ENCODE measurements at places on chromosomes 5 and 9.

GRCh38 chr9:106393226-106393625 is 469.7 kb upstream of the ZNF462 start:
- no peak for DNase-seq

- DNase-seq: no peak
Measured at GRCh38 chr5:8561224-8561840, 692.4 kb downstream of the MTRR start.

GRCh38 chr5:127562252-127562651 is 44.8 kb downstream of the PRRC1 start:
- no peak for DNase-seq

DNA sequence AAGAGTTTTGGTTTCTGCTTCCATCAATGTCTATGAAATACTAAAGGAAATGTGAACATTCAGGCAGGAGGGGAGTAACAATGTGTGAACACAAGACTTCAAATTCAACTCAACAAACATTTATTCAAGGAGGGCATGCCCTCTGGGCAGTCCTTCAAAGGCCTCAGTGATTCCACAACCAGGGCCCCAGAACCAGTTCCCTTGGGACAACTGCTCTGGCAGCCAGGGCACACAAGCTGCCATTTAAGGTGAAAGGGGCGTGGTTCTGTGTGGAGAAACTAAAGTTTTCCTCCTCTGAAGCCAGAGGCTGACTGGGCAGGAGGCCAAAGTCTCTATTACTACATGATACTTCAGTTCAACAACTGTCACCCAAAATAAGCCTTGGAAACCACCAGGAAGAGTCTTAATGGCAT is 3.2 kb downstream of the RBM18 start:
- peak; percentile 26 for DNase-seq

DNA sequence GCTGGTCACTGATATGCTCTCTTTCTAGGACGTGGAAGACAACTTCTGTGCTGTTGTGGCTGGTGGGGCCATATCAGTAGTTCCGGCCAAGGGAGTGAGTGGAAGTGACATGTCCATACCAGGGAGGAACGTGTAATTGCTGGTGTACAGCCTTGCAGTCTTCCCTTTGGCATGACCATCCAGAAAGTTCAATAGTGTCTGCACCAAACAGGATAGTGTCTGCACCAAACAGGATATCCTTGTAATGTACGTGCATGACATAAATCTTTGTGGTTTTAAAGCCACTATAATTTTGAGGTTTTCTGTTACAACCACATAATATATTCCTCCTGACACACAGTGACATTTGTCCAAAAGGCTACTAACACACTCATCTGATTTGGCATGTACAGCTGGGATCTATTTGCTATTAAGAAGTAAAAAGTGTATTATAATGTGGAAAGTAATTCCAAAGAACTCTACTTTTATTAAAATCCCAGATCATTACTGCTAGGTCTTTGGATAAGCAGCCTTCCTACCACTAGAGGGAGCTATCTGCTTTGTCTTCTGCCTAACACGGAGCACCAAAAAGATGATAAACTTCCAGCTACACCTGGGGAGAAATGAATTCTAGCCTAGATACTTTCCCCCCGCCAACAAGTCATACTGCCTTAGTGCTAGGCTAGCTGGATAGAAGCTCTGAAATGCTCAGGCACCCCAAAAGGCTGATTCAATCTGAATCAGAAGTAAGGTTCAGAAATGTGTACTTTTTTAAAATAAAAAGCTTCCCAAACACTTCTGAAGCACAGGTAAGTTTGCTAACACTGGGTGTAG is 52.7 kb downstream of the RNF145 start:
- no peak for DNase-seq

GRCh38 chr9:12993466-12993865 is 218.6 kb downstream of the LURAP1L start:
- DNase-seq: no peak

DNA sequence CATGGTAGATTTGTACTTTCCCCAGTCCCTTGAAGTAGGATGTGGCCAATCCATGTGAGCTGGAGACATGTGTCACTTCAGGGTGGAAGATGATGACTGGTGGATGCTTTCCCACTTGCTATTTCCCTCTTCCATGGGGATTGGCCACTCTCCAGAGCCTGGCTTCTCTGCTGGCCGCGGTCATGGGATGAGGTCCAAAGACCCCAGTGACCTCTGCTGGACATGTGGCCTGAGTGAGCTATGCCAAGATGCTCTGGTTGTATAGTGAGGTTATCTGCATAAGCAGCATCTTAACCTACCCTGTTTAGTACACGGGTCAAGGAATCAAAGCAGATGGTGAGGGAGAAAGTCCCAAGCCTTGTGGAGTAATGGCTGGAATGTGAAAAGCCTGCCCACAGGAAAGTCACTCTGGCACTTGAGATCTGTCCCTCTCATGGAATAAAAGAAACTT is 47.1 kb downstream of the SH3PXD2B start:
- DNase-seq: no peak

GRCh38 chr5:73960023-73960422 is 334.0 kb downstream of the ARHGEF28 start:
- DNase-seq: no peak

- DNase-seq: no peak
Measured at GRCh38 chr5:23269981-23270380, 237.4 kb upstream of the PRDM9 start.

DNA sequence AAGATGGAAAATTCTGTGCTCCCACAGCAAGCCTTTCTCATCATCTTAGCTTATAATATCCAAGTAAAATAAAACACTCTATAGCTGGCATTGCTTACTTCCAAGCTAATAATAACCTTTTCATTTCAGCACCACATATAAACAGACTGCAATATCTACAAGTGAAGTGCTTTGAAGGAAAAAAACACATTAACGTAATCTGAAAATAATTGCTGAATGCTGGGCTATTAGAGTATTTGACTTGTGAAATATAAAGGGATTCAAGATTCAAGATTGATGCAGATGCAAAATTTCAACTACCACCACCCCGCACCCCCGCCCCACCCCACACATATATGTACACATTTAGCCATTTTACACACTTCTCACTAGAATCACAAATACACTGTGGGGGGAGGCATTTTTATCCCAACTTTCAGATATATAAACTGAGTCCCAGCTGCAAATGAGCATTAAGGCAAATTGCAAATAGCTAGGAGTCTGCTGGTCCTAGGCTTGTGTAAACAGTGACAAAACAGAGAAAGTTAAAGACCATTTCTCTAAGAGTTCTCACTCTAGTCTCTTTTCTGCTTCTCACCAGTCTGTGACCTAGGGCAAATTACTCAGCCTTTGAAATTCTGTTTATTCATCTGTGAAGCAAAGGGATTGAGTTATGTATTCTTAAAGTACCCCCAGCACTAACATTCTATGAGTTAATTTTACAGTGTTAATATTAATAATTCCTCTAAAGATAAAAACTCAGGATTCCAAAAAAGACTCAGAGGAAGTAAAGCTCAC is 489.4 kb downstream of the PRELID2 start:
- no peak for DNase-seq

DNA sequence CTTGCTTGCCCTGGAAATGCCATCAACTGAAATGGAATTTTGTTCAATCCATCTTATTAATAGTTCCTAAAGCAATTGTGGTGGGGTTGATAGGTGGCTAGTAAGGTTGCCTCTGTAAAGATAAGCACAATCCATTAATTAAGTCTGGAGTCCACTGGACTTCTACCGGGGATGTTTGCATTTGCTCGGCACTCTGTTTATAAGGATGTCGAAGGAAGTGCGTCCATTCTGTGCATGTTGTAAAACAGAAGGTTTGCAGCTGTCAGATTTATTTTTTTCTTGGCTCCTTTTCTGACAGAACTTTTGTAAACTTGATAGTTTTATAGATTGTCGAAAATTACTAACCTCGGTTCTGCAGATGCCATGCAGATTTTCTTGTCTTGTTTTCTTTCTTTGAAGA is 12.8 kb upstream of the TNFAIP8 start:
- DNase-seq: no peak

DNA sequence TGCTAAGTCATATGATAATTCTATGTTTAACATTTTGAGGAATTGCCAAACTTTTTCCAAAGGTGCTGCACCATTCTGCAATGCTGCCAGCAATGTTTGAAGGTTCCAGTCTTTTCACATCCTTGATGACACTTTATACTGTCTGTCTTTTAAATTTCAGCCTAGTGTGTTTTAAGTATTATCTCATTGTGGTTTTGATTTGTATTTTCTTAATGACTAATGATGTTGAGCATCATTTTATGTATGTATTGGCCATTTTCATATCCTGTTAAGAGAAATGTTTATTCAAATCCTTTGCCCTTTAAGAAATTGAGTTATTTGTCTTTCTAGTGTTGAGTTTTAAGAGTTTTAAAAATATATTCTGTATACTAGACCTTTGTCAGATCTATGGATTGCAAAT is 5.0 kb upstream of the TEX48 start:
- DNase-seq: no peak

- no peak for DNase-seq
Measured at GRCh38 chr5:107773479-107773878, 102.7 kb upstream of the EFNA5 start.

DNA sequence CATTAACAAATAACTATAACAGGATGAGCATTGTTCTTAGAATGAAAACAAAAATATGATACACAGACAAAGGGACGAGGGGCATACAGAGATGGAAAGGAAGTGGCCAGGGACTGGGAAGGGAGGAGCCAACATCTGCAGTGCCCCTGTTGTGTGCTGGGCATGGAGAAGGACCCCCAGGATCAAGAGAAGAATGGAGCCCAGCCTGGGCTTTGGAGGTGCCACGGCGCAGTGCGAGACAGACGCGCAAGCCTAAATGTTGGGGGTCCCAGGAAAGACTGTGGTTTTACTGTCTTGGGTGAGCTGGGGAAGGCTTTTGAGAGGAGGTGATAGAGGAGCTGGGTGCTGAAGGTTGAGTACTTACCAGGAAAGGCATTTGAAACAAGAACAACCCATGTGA is 28.4 kb upstream of the DUSP1 start:
- no peak for DNase-seq
